Ovary (tissue), 10 donors: ENCODE measurements at places on chromosomes 3 and 15. TPM values are rescaled to one million over a fixed set of nuclear protein-coding genes. Genes with fewer than 3 reads are reported as not detected.

ABI3BP gene
- polyA plus RNA-seq = 229 TPM

C2CD4B gene
- polyA plus RNA-seq = 0.44 TPM

CYP11A1 gene
- polyA plus RNA-seq = 1,902 TPM

GXYLT2 gene
- 34.9 TPM for polyA plus RNA-seq
